ENCODE measurements at places on chromosomes 12 and 14.

GRCh38 chr12:119090865-119091264 lies 87.9 kb upstream of the HSPB8 start:
- H3K36me3 ChIP-seq = no peaks in the 10 kb centered on the region
- H3K27me3 ChIP-seq = peaks cover 87% of the 10 kb centered on the region
- H3K4me1 ChIP-seq = no peaks in the 10 kb centered on the region

GRCh38 chr12:124558313-124558712 lies 9.1 kb downstream of the NCOR2 start:
- DNase-seq = no peak
- H3K27me3 ChIP-seq = no peaks in the 10 kb centered on the region
- H3K4me1 ChIP-seq = peaks cover 54% of the 10 kb centered on the region
- no peak overlapping the region for H3K4me3 ChIP-seq

GRCh38 chr12:83843541-83843940 lies 1069.1 kb downstream of the SLC6A15 start:
- H3K4me1 ChIP-seq = no peaks in the 10 kb centered on the region
- no peaks in the 10 kb centered on the region for H3K27me3 ChIP-seq
- DNase-seq = no peak
- no peak overlapping the region for H3K27ac ChIP-seq
- no peaks in the 10 kb centered on the region for H3K36me3 ChIP-seq
- no peak overlapping the region for H3K4me3 ChIP-seq

DNA sequence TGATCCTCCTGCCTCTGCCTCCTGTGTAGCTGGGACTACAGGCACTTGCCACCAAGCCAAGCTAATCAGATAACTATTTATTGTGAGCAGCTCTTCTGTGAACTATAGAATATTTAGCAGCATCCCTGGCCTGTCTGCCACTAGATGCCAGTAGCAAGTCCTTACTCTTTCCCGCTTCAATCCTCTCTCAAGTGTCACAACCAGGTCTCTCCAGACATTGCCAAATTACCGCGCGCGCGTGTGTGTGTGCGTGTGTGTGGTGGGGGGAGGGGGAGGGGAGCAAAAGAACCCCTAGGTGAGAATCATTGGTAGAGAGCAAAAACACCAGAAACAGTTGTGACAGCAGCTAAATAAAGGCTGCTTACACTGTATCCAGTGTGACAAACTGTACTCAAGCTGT lies 49.9 kb downstream of the PPP2R5E start:
- no peaks in the 10 kb centered on the region for H3K27me3 ChIP-seq
- peaks cover 37% of the 10 kb centered on the region for H3K4me1 ChIP-seq

DNA sequence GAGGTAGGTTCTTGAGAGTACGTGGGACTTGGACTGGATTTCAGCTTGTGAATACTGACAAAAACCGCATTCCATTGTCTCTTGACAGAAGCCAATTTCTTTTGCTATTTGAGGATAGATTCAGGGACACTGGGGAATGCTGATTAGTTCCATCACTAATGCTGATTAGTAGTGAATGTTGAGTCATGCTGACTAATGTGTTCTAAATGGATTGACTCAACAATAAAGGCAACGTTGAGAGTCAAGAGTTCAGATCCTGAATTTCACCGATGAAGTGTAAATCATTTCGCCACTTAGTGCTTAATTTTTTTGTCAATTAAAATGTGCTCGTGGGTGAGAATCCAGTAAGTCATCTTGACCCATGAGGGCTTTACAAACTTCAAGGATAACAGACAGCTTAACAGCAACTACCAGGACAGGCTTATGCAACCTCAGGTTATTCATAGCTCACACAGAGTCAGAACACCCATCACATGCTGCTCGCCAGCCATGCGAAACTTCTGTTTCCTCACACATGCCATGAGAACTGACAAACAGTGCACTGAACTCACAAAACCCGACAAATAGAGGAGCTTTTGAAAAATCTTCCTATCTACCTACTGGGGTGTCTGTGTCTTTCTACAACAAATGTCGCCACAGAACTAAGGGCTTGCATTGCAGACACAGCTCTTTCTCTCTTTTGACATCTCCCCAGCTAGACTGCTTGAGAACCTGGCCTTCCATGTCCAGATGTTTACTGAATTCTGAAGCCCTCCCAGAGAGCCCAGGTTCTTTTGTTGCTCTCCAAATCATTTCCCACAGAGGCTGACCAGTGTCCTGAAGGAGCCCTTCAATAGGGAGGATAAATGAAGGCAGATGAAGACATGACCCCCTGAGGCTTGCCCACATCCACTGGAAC lies 316.4 kb downstream of the ZFP36L1 start:
- H3K4me1 ChIP-seq = peaks cover 72% of the 10 kb centered on the region
- H3K36me3 ChIP-seq = peaks cover 20% of the 10 kb centered on the region
- peak overlapping the region; percentile 68 for H3K27ac ChIP-seq

DNA sequence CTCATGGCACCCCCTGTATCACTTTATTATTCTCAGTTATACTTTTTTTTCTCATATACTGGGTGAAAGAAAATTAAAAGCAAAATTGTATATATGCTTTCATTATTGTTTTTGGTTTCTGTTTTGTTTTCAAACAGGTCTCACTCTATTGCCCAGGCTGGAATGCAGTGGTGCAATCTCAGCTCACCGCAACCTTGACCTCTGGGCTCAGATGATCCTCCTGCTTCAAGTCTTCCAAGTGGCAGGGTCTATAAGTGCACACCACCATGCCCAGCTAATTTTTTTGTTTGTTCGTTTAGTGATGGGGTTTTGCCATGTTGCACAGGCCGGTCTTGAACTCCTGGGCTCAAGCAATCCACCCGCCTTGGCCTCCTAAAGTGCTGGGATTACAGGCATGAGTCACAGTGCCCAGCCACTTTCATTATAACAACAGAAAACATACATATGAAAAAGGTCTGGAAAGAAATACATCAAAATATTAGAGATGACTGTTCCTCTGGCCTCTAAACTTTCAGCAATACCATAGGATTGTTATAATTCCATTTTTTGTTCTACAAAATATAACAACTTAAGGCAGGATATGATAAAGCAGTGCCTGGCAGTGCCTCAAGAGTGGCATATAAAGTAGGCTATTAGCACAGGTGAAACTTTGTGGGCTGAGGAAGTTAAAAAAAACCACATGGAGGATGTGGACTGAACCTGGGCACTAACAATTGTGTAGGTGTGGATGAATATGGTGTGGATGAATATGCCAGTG lies 5.8 kb upstream of the NTN4 start:
- peak overlapping the region; percentile 7 for H3K27ac ChIP-seq
- no peaks in the 10 kb centered on the region for H3K4me1 ChIP-seq
- H3K27me3 ChIP-seq = peaks cover 55% of the 10 kb centered on the region

DNA sequence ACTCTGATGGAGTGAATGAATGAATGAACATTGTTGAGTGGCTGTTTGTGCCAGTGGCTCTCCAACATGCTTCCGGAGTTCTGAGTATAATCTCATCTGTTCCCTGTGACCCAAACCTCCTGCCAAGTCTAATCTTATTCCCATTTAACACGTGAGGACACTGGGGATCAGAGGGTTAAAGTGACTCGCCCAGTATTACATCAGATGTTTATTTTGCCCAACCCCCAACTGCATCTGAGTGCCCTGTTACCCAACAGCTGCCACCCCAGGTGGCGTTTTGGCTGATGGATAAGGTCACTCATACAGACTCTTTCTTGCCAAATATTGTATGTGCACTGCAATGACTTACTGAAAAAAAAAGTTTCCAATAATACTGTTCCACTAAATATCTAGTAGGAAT lies 210.9 kb downstream of the EXOC5 start:
- no peaks in the 10 kb centered on the region for H3K36me3 ChIP-seq
- H3K4me3 ChIP-seq = no peak overlapping the region
- H3K4me1 ChIP-seq = peaks cover 8% of the 10 kb centered on the region
- H3K27ac ChIP-seq = peak overlapping the region; percentile 62

DNA sequence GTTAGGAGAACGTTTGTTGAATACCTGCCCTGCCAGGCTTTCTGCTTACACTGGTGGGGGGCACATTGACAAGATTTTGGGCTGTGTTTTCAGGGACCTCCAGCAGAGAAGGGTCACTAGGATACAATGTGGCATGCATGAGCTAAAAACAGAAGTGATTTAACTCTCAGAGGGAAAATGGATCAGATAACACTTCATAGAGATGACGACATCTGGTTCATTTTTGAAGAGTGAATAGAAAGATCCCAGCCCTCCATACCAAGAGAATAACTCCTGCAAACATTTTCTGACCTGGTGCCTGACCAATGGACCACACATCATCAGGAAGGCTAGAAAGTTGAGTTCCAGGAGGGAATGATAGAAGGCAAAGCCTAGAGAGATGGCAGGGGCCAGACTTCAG lies 33.7 kb downstream of the CKB start:
- no peak overlapping the region for H3K4me3 ChIP-seq
- H3K27ac ChIP-seq = no peak overlapping the region
- peaks cover 13% of the 10 kb centered on the region for H3K4me1 ChIP-seq
- no peaks in the 10 kb centered on the region for H3K27me3 ChIP-seq
- no peak for DNase-seq

GRCh38 chr14:34665785-34666435 lies 36.0 kb upstream of the SNX6 start:
- DNase-seq = no peak
- H3K4me1 ChIP-seq = no peaks in the 10 kb centered on the region
- H3K36me3 ChIP-seq = no peaks in the 10 kb centered on the region
- H3K4me3 ChIP-seq = no peak overlapping the region
- peak overlapping the region; percentile 16 for H3K27ac ChIP-seq

DNA sequence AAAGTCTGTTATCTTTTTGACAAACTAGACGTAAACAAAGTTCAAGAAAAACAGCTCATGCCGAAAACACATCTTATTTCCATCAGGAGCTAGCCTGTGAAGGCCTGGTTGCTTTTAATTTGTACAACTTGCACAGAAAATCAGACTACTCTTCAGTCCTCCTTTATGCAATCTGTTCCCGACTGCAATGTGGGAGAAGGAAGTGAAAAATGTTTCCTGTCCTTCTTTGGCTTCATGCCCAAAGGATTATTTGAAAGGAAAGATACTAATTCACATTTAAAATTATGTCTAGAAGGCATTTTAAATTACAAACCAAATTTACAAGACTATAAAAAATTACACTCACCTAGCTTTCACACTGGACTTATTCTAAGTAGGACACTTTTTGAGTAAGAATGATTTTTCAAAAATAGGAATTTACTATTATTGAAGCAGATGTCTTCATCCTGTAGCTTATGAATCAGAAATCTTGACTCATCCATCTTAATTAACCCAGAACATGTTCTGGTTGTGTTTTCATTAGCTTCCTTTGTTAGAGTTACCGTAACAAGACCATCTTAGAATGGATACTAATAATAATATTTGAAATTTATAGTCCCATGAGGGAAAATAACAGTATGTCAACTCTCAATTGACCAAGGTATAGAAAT lies 272.6 kb downstream of the PRKD1 start:
- no peaks in the 10 kb centered on the region for H3K27me3 ChIP-seq
- H3K4me1 ChIP-seq = peaks cover 8% of the 10 kb centered on the region
- DNase-seq = no peak
- no peak overlapping the region for H3K27ac ChIP-seq

DNA sequence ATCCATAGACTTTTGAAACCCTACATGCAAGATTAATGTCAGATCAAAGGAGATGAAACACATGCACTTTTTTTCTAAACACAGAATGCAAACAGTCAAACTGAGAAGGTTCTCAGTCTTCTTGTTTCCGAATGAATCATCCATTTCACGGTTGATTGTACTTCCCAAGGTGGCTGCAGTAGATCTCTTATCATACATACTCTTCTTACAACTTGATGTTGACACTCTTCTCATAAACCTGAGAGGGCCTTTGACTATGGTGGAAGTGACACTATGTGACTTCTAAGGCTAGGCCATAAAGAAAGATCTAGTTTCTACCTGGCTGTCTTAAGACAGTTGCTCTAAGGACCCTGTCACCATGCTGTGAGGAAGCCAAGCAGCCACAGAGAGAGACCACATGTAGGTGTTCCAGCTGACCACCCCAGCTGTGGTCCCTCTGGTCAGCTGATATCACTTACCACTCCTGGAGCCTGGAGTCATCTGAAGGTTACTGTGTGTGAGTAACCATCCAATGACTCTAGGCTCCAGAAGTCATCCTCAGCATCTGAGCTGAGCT lies 67.2 kb upstream of the HMGA2 start:
- no peak overlapping the region for H3K27ac ChIP-seq
- DNase-seq = no peak
- H3K4me1 ChIP-seq = no peaks in the 10 kb centered on the region
- H3K36me3 ChIP-seq = no peaks in the 10 kb centered on the region
- no peak overlapping the region for H3K4me3 ChIP-seq

GRCh38 chr12:63302269-63302940 lies 151.4 kb upstream of the AVPR1A start:
- no peak for DNase-seq
- H3K27ac ChIP-seq = no peak overlapping the region
- H3K36me3 ChIP-seq = no peaks in the 10 kb centered on the region
- no peaks in the 10 kb centered on the region for H3K27me3 ChIP-seq
- H3K4me3 ChIP-seq = no peak overlapping the region
- H3K4me1 ChIP-seq = peaks cover 13% of the 10 kb centered on the region

GRCh38 chr14:53470351-53471043 lies 317.4 kb upstream of the DDHD1 start:
- H3K27ac ChIP-seq = no peak overlapping the region
- no peak overlapping the region for H3K4me3 ChIP-seq
- DNase-seq = no peak
- H3K36me3 ChIP-seq = no peaks in the 10 kb centered on the region

DNA sequence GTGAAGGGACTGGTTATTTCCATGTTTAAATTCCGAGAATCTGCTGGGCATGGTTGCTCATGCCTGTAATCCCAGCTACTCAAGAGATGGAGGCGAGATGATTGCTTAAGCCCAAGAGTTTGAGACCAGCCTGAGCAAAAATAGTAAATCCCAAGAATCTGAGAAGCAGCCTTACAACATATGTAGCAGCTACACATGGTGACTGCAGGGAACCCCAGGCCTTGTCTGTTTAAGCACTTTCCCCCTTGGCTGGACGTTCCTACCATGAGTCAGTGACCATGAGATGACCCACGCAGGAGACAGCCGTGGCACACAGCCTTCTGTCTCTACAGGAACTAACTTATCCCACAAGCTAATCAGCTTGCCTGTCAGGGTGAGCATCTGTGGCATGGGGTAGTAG lies 5.5 kb upstream of the SLC24A4 start:
- H3K27me3 ChIP-seq = peaks cover 66% of the 10 kb centered on the region
- DNase-seq = no peak
- no peaks in the 10 kb centered on the region for H3K4me1 ChIP-seq
- no peak overlapping the region for H3K4me3 ChIP-seq

DNA sequence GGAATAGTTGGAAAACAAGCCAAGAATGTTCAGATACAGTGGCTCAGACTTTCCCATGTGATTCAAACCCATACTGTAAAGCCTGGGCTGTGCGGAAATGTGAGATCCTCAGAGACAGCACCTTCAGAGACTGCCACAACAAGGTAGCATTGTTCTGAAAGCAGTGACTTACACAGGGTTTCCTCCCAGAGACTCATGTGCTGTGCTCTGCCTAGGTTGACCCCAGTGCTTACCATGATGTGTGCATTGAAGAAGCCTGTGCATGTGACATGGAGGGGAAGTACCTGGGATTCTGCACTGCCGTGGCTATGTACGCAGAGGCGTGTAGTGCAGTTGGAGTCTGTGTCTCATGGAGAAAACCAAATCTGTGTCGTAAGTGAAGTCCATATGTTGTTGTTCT lies 219.4 kb downstream of the LRRK2 start:
- H3K4me3 ChIP-seq = no peak overlapping the region
- no peak for DNase-seq
- no peaks in the 10 kb centered on the region for H3K4me1 ChIP-seq
- no peak overlapping the region for H3K27ac ChIP-seq
- no peaks in the 10 kb centered on the region for H3K27me3 ChIP-seq
